A172 (cell line): ENCODE measurements at places on chromosomes 7 and 10.

DNA sequence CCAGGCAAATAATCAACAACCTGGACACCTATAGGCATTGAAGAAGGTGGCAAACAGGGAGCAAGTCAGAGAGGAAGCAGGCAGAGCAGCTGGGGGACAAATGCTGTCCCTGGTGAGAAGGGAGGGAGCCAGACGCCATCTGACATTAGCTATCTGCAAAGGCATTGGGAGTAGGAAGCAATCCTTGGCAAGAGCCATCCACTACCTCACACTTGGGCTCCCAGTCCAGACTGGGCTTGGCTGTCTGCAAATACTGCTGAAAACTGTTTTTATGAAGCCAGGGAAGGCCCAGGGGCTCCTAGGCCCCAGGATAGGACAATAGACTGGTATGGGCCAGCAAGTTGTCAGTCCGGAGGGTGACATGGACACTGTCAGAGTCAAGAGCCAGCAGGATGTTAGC, 132.5 kb downstream of the SORBS1 start:
- no peak for DNase-seq

DNA sequence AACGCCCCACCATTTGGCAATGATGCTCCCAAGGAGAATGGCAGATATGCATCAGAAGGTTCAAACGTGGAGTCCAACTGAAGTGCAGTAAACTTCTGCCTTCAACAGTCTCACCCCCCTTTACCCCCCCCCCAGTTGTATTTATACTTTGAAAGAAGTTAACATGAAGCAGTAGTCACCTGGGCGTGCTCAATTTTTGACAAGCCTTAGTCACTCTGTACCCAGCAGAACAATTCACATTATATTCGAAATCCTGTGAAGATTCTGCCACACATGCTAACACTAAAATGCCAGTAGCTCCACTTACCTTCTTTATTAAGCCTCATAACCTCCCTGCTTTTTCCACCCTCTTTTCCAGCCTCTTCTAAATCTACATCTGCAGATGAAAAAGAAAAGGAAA, 894 bp downstream of the ATXN7L1 start:
- DNase-seq: no peak

- DNase-seq: no peak
Measured at GRCh38 chr10:71234004-71234894, 21.9 kb downstream of the UNC5B start.

GRCh38 chr7:44411306-44411705, 79.2 kb downstream of the NUDCD3 start:
- no peak for DNase-seq

GRCh38 chr7:7443806-7444350, 91.8 kb downstream of the COL28A1 start:
- DNase-seq: no peak

DNA sequence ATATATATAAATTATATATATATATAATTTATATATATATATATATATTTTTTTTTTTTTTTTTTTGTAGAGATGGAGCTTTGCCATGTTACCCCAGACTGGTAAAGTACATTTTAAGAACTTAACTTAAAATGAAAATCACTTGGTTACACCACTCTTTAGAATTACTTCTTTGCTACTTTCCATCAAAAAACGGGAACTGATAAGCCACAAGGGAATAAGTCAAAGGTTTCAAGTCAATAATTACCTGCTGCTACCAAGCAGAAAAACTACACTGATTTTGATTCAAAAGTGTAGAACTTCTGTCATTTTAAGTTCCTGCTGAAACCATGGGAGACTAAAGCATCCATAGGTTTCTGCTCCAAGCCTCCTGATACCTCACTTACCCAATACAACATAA, 12.2 kb downstream of the PPA1 start:
- no peak for DNase-seq

- no peak for DNase-seq
Measured at GRCh38 chr10:96975136-96975535, 143.0 kb downstream of the LCOR start.

- DNase-seq: no peak
Measured at GRCh38 chr7:152881893-152882292, 122.3 kb downstream of the ACTR3B start.

DNA sequence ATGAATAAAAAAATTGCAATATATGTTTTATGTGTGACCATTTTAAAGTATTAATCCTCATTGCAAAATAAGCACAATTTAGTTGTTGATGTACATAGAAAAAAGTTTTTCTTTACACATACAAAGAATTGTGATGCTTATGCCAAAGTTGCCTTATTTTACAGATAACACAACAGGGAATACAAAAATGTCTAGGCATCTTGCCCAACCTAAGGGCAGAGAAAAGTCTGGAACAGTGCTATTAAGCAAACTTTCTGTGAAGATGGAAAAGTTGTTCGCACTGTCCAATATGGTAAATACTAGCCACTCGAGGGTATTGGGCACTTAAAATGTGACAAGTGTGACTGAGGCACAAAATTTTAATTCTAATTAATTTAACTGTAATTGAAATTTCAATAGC, 190.2 kb upstream of the HGF start:
- no peak for DNase-seq

- no peak for DNase-seq
Measured at GRCh38 chr7:74143383-74143782, 30.8 kb upstream of the EIF4H start.

DNA sequence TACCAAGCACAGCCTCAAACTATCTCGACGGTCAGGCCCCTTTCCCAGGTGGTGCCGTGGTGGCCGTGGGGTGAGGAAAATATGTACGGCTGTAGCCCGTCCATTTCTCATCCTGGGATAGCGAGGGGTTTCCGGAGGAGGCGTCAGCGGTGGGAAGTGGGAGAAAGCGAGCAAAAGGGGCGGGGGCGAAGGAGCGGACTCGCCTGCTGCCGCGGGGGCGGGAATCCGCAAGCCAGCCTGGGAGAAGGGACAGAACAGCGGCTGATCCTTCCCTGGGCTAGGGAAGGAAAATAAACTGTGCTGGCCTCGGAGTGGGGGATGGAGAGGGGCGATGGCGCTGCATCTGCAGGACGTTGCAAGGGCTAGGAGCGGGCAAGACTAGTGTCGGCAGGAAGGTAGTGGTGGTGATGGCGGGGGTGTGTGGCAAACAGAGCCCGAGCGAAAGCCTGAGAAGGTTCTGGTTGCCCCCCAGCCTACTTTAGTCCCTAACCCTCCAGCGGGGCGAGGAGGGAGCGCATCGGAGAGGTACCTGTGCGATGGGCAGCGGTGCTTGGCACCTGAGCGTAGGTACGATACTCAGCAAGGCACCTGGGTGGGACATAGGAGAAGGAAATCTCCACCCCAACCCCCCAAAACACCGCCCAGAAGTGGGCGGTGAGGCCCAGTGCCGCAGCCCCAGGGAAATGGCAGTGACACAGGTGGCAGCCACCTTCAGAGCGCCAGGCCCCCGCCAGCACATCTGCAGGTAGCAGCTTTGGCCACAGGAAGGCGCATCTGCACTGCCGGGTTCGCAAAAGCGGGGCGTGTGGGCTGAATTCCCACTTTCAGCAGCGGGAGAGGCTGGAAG, 49.9 kb upstream of the STEAP1B start:
- no peak for DNase-seq

- DNase-seq: no peak
Measured at GRCh38 chr10:69506834-69507713, 55.8 kb downstream of the TSPAN15 start.

DNA sequence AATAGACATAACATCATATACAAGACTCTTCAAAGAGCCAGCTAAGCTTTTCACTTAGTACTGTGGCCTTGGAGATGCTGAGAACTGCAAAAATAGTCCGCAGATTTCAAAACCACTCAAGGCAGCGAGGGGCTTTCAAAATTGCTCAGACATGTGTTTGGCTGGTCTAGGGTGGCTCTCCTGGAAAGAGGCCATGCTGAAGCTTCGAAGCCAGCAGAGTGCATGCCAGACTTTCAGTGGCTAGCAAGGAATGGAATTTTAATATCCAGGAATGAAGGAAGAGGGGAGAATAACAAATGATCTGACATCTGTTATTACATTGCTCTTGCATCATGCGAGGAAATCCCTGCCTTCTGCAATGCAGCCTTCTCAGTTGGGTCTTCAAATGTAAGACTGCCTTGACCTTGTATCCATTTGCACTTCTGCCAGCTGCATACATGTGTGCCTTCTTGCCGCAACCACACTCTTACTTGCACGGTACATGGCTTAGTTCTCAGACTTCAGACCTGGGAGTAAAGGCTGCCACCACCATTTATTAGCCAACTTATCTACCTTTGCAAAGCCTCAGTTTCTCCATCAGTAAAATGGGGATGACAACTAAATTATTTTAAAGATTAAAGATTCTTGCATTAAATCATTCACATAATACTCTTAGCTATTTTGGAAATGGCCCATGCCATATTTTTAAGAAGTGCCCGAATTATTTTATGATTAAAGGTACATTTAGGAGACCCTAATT, 55.9 kb downstream of the ITIH5 start:
- DNase-seq: peak; percentile 29

- DNase-seq: no peak
Measured at GRCh38 chr10:48603421-48604038, 1.3 kb downstream of the ARHGAP22 start.

- DNase-seq: peak; percentile 76
Measured at GRCh38 chr10:57964351-57964750, 303.3 kb downstream of the IPMK start.

GRCh38 chr7:81068-81925, 111.1 kb upstream of the FAM20C start:
- no peak for DNase-seq

GRCh38 chr7:28410628-28411531, 1.4 kb upstream of the CREB5 start:
- no peak for DNase-seq

GRCh38 chr7:135361788-135362187, 128.2 kb downstream of the STRA8 start:
- DNase-seq: no peak

DNA sequence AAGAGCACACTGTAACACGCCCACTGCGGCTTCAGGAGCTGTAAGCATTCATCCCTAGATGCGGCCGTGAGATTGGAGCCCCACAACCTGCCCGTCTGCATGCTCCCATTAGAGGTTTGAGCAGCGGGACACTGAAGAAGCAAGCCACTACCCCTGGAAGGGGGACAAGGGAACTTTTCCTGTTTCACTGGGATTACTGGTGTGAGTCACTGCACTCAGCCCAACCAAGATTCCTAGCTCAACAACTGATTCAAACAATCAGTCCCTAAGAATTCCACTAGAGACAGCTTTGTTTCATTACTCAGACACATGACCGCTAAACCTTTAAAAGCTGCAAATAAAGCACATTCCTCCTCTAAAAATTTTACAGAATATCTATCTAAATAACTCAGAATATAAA, 69.8 kb downstream of the ORC5 start:
- peak; percentile 81 for DNase-seq

DNA sequence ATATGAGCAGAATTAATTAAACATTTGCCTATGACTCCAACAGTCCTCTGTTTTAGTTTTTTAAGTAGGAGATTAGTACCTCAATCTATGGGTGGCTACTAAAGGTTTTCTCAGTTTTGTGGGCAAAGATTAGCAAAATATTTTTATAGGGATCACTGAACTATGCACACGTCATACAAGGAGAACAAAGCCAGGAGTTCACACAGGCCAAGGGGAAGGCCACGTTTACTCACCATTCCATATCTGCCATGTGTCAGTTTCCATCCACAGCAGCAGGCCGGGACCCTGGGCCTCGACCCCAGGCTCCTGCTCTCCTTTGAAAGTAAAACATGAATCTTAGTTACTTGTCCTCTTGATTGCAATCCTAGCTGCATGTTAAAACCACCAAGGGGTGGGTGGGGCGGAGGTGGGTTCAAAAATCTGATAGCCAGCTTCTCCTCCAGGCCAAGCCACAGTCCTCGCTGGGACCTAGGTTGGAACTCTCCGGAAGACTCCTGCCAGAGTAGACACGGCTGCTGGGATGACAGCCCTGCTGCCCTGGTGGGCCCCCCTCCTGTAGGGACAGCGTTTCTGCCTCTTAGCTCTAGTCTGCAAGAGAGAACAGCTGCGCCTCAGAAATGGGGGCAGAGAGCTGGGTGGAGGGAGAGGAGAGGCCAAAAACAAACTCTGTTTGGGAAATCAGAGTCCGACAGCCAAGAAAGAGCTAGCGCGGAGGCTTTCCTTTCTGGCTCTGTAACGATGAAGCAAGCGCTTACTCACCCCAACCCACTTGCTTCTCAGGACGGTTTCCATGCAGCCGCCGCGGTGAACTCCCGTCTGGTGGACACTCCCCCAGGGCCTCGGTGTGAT, 35.6 kb downstream of the PITRM1 start:
- no peak for DNase-seq

DNA sequence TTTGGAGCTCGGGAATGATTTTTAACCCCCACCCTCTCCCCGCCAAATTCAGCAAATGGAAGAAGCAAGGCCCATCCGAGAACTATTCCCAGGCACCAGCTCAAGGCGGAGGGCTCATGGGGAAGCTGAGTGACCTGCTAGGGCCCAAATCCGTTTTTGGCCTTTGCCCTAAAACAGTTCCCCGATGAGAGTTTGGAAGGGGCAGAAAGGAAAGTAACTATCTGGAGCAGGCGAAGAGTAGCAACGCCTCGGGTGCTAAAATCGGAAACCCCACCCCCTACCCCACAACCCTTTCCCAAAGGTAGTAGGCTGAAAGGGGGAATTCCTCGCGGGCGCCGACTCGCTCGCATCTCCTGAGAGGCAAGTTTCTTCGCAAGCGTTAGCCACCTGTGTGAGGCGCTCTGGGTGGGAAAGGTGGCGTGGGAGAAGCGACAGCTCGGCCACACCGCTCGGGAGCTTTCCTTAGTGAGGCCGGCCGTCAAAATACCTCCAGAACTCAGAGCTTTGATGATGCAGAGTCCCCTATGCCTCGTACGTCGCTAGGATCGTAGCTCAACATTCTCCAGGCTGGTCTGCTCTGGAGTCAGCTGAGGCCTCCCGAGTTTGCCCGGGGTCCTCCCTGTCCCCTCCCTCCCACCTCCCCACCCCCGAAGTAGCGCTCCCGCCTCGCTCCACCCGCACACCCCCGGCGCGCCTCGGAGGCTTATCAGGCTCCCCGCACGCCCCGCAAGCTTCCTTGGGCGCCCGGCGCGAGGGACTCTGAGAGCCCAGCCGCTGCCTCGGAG, 642 bp upstream of the PRKG1 start:
- no peak for DNase-seq

DNA sequence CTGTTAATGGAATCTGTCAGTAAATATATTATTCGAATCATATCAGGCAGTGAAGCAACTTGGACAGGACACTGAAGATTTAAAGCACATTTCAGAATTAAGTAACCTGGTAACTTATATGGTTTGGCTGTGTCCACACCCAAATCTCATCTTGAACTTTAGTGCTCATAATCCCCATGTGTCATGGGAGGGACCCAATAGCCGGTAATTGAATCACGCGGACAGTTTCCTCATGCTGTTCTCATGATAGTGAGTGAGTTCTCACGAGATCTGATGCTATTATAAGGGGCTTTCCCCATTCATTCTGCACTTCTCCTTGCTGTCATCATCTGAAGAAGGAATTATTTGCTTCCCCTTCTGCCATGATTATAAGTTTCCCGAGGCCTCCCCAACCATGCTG, 83.2 kb upstream of the COL1A2 start:
- no peak for DNase-seq

- DNase-seq: no peak
Measured at GRCh38 chr7:75575488-75576121, 83.5 kb downstream of the SPDYE5 start.

DNA sequence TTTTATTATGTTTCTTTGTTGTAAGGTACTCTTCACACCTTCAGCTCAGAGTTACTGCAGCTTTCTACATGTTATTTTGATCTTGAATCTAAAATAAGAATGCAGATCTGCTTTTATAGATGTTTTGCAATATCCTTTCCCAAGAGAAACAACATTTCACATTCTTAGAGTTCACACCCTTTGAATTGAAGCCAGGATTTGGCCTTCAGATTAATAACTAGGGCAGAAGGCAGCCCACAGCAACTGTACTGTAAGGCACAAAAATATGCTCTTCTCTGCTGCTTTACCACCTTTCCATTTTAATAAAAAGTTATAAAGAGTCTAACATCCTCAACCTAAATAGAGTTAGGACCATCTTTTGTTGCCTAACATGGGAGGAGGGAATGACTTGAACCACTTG, 224.7 kb downstream of the LHFPL3 start:
- DNase-seq: no peak
